Activated CD8-positive, alpha-beta memory T cell treated with anti-CD3 and anti-CD28 coated beads for 1 hour (primary cell): ENCODE measurements at places on chromosomes 2 and 18.

DNA sequence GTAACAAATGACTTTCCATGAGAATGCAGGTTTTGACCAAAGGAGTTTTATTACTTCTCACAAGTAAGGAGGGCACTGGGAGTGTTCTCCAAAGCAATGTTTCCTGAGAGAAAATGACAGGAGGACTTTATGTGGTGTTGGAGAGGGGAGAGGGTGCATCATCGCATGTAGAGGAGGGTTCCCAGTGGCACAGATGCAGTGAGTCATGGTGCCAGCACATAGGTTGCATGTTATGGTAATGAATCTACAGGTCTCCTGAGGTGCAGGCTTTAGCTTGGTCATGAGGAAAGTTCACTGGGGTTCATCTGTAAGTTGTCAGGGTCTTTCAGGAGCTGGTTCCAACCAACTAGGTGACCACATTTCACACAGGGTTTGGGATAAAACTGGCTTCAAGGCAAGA, 30.4 kb downstream of the NAT8 start:
- DNase-seq: no peak

GRCh38 chr18:5455674-5456073, 88.1 kb downstream of the EPB41L3 start:
- no peak for DNase-seq

GRCh38 chr2:23157812-23158211, 227.2 kb upstream of the KLHL29 start:
- DNase-seq: no peak

DNA sequence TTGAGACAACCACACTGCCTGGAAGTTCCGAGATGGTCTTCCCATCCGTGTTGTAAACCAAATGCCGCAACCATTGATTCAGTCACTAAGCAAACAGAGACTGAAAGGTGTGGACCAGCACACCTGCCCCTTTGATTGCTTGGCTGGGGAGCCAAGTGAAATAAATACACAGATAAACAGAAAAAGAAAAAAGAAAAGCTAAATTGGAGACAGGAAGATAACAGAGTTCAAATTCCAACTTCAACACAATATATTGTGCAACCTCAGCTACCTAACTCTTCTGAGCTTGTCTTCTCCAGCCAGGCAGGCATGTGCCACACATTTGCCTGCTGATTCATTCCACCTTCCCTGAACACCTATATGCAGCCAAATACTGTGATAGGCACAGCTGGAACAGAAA, 110.9 kb downstream of the PID1 start:
- no peak for DNase-seq

- DNase-seq: no peak
Observed at GRCh38 chr18:11106894-11107293, 42.5 kb downstream of the PIEZO2 start.

DNA sequence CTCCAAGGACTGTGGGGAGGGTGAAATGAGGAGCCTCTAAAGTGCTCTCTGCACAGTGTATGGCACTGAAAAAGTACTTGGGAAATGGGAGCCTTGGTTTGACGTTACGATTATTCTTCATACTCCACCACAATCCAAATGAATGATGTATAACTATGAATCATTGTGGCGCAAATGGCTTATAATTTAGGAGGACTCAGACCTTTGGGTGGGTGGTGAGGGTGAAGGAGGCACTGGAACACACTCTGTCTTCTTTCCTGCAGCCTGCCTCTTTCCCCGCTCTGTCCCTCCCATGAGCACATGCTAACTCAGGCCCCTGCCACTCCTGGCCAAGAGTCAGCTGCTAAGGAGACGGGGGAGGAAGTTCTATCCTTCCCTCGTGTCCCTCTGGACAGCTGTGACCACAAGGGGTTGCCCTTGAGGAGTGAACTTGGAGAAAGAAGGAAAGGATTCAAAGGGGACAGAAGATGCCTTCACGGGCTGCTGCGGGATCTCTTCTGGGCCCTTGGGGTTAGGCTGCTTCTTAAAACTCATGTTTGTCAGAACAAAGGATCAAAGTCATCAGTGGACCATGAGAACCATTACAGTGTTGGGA, 36.5 kb downstream of the POLR1A start:
- no peak for DNase-seq

DNA sequence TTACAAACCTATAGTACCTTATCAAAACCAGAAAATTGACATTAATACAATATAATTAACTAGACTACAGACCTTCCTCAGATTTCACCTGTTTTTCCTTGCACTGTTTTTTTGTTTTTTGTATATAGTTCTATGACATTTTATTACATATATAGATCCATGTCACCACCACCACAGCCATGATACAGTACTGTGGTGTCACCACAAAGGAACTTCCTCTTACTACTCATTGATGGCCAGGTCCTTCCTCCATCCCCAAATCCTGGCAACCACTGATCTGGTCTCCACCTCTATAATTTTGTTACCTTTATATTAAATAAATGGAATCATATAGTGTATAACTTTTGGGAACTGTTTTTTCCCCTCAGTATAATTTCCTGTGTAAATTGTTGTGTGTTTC, 19.4 kb upstream of the ATP6V1B1 start:
- no peak for DNase-seq

- DNase-seq: no peak
Observed at GRCh38 chr2:224957540-224958461, 84.5 kb downstream of the DOCK10 start.

DNA sequence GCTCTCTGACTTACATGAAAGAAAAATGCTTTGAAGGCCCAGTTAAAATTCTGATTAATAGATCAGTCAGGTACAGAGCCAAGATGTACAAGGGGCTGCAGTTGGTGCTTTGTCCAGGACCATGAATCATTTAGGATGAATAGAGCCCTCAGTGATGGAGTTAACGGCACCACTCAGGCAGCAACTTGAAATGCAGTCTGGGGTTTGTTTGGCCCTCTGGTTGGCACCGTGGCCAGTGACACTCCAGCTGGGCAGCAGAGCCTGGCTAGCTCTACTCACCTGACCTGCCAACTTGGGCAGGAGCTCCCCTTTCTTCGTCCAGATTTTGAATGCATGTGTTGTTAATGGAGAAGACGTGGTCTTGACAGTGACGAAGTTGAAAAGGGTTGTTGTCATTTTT, 493.0 kb upstream of the ACVR2A start:
- DNase-seq: no peak

- no peak for DNase-seq
Observed at GRCh38 chr2:20355131-20355530, 4.5 kb upstream of the PUM2 start.

- DNase-seq: no peak
Observed at GRCh38 chr2:174699993-174700766, 64.1 kb downstream of the CHRNA1 start.

- no peak for DNase-seq
Observed at GRCh38 chr2:60677356-60677755, 78.7 kb upstream of the PAPOLG start.

- no peak for DNase-seq
Observed at GRCh38 chr2:200748779-200749178, 62.9 kb upstream of the BZW1 start.

- no peak for DNase-seq
Observed at GRCh38 chr2:28454016-28454930, 41.6 kb upstream of the PLB1 start.
